Pancreas (tissue), 10 donors: ENCODE measurements at places on chromosomes 5 and 9. TPM values are rescaled to one million over a fixed set of nuclear protein-coding genes. Genes with fewer than 3 reads are reported as not detected.

TNC gene
- 1.5 TPM for total RNA-seq

SPINK13 gene
- not detected for total RNA-seq

GRCh38 chr5:21831145-21831787 lies 1021.9 kb downstream of the CDH12 start:
- no peaks in the 10 kb centered on the region for H3K36me3 ChIP-seq
- no peak overlapping the region for H3K27ac ChIP-seq
- no peaks in the 10 kb centered on the region for H3K27me3 ChIP-seq

DNA sequence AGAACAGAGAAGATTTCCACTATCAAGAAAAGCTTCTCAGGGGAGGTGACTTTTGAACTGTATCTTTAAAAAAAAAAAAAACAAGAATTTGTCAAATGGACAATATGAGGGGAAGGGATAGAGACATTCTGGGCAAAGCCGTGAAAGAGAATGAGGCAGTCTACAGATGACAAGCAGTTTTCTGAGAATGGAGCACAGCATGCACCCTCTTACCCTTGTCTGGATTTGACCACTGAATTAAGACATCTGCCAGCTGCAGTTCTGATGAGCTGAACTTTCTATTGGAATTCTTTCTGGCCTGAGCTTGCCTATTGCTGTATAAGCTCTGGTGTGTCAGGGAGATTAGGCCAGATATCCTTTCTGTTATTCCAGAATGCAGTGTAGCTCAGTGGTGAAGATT lies 10.3 kb upstream of the RANBP3L start:
- no peaks in the 10 kb centered on the region for H3K36me3 ChIP-seq
- no peak overlapping the region for H3K27ac ChIP-seq
- no peaks in the 10 kb centered on the region for H3K4me1 ChIP-seq
- DNase-seq, result no peak

GRCh38 chr9:137250329-137251193 lies 525 bp upstream of the STPG3 start:
- no peak overlapping the region for H3K4me3 ChIP-seq
- DNase-seq, result no peak
- no peaks in the 10 kb centered on the region for H3K36me3 ChIP-seq
- no peak overlapping the region for H3K27ac ChIP-seq

GRCh38 chr5:7850395-7851239 lies at the start of gene CFAP90:
CFAP90 (minus strand) TSS chr5:7851133; CDS start chr5:7851021, 112 bp downstream.
- no peaks in the 10 kb centered on the region for H3K36me3 ChIP-seq
- DNase-seq, result peak; percentile 71
- no peaks in the 10 kb centered on the region for H3K27me3 ChIP-seq
- H3K4me3 ChIP-seq, result peak within 1 kb of the TSS; percentile 58
- peak within 1 kb of the TSS; percentile 71 for H3K27ac ChIP-seq

GRCh38 chr9:89619424-89620138 lies 14.8 kb downstream of the GADD45G start:
- H3K27me3 ChIP-seq, result no peaks in the 10 kb centered on the region
- DNase-seq, result no peak
- H3K36me3 ChIP-seq, result no peaks in the 10 kb centered on the region
- H3K4me3 ChIP-seq, result no peak overlapping the region
- H3K27ac ChIP-seq, result no peak overlapping the region

DNA sequence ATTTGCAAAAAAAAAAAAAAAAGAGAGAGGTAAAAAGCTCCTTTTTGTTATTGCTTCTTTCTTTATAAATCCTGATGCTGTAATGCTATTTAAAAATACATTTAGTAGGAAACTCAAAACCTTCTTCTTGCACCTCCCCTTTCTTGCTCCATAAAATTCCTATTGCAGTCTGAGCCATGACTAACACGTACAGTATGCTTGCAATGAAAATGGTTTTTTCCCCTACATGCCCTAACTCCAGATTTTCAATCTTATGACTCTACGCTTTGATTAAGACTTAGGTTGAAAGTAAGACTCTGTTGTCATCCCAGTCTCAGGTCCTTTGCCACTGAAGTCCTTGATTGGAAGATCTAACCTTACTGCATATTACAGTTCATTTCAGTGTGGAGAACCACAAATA lies 23.9 kb downstream of the FGF10 start:
- no peak overlapping the region for H3K4me3 ChIP-seq
- H3K36me3 ChIP-seq, result no peaks in the 10 kb centered on the region
- DNase-seq, result no peak
- no peaks in the 10 kb centered on the region for H3K4me1 ChIP-seq
- H3K27ac ChIP-seq, result no peak overlapping the region

GRCh38 chr5:84862132-84862531 lies 477.5 kb upstream of the EDIL3 start:
- H3K36me3 ChIP-seq, result no peaks in the 10 kb centered on the region
- no peaks in the 10 kb centered on the region for H3K27me3 ChIP-seq
- no peak overlapping the region for H3K4me3 ChIP-seq
- H3K4me1 ChIP-seq, result no peaks in the 10 kb centered on the region

GRCh38 chr5:132768485-132768868 lies 8.6 kb downstream of the SEPTIN8 start:
- H3K4me3 ChIP-seq, result no peak overlapping the region
- no peaks in the 10 kb centered on the region for H3K27me3 ChIP-seq
- DNase-seq, result no peak
- no peak overlapping the region for H3K27ac ChIP-seq
- H3K4me1 ChIP-seq, result no peaks in the 10 kb centered on the region
- H3K36me3 ChIP-seq, result no peaks in the 10 kb centered on the region

DNA sequence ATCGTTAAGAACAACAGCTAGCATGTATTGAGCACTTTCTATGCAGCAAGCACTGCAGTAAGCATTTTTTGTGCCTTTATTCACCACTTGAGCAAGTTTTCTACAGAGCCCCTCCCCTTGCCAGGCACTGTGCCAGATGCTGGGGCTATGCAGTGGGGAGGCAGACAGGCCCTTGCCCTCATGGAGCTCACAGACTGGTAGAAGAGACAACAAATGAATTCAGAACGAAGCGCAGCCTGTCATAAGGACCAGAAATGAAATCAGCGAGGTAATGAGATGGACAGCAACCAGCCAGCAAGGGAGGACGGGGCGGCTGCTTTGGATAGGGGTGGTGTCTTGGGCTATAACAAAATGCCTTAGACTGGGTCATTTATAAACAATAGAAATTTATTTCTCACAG lies 68.8 kb downstream of the C9orf50 start:
- H3K4me1 ChIP-seq, result peaks cover 15% of the 10 kb centered on the region
- DNase-seq, result no peak
- no peaks in the 10 kb centered on the region for H3K27me3 ChIP-seq
- H3K27ac ChIP-seq, result no peak overlapping the region
- no peaks in the 10 kb centered on the region for H3K36me3 ChIP-seq

DNA sequence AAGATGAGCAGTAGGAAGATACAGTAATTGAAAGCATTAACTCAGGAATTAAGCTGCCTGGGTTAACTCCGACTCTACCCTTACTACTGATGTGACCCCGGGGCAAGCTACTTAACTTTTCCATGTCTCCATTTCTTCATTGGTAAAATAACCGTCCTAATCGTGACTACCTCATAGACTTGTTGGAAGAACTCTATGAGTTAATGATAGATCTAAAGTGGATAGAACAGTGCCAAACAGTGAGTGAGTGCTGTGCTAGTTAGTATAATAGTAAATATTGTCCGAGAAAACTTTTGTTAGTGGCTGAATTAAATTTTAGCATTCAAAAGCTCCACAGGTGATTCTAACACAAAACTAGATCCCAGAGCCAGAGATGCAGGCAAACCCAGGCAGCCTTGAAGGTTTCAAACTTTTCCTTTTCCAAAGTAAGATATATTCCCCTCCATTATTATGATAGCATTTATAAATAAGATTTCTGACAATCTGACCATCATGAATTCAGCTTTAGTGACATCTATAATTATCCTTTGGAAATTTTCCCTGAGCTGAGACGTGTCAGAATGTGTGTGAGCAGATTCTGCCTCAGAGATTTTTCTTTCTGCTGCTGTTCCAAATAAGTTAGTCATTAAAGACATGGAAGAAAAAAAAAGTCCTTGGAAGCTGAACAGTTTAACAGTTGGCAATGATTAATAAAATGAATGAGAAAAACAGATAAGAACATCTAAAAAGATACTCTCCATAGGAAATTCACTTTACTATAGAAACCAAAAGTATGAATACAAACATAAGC lies 369.5 kb downstream of the PRELID2 start:
- peaks cover 33% of the 10 kb centered on the region for H3K4me1 ChIP-seq
- no peak for DNase-seq
- no peak overlapping the region for H3K4me3 ChIP-seq
- no peaks in the 10 kb centered on the region for H3K36me3 ChIP-seq
